Fibroblast of mammary gland (primary cell): ENCODE measurements at places on chromosomes 6 and 20.
A peak's percentile ranks its signal among the peaks of the same experiment; 100 is the strongest.

GRCh38 chr6:96162711-96163120 is 146.9 kb downstream of the FUT9 start:
- no peak for DNase-seq

- no peak for DNase-seq
Measured at GRCh38 chr20:31476294-31476585, 1.2 kb downstream of the REM1 start.

GRCh38 chr20:62813588-62813987 is 3.3 kb upstream of the COL9A3 start:
- DNase-seq: no peak

GRCh38 chr20:37956107-37956585 is 53.2 kb downstream of the VSTM2L start:
- no peak for DNase-seq

DNA sequence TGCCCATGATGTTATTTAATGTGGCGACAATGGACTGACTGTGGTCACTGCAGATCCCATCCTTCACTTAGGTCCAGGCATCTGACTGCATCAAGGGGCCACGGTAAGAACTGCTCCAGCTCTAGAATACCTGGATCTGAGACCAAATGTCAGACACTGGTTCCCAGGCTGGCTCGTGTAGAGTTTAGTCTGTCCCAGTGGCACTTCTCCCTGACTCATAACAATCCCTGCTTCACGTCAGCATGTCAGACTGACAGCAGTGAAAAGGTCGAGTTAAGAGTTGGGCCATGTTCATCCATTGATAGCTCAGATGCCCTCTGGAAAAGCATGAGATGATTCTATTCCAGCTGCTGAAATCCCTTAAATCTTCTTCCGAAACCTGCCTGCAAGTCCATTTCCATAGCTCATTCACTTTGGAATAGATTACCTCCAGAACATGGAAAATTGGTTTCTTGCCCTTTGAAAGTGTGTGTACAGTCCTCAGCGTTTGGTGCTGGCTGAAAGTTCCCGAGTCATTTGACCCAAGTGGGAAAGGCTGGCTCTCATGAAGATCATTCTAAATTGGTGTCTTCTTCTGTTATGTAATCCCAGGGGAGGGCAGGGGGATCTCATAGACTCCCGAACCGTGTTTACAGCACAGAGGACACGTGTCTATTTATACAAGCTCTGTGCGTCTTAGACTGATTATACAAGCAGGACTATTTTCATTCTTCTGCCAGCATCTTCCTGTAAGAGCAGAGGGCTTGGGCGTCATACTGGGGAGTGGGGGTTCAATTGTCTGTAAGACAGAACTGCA is 160.8 kb downstream of the ZDHHC14 start:
- no peak for DNase-seq

DNA sequence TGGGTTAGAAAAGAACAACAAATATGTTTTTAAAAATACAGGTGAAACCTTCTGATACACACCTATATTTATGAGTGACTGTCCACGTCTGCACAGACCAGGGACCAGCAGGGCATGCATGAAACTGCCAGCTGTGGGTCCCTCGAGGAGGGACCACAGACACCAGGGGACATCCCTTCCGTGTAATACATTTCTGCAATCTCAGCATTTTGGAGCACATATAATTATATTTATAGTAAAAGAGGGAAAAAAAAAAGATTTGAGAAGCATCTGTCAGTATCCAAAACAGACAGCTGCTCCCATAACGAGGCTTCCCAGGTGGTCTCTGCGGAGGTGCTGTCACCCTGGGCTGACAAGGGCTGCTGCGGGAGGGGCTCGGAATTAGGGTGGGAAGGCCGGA is 40.2 kb downstream of the PMEPA1 start:
- DNase-seq: no peak

GRCh38 chr6:157034436-157035230 is 257.5 kb downstream of the ARID1B start:
- peak; percentile 76 for DNase-seq

DNA sequence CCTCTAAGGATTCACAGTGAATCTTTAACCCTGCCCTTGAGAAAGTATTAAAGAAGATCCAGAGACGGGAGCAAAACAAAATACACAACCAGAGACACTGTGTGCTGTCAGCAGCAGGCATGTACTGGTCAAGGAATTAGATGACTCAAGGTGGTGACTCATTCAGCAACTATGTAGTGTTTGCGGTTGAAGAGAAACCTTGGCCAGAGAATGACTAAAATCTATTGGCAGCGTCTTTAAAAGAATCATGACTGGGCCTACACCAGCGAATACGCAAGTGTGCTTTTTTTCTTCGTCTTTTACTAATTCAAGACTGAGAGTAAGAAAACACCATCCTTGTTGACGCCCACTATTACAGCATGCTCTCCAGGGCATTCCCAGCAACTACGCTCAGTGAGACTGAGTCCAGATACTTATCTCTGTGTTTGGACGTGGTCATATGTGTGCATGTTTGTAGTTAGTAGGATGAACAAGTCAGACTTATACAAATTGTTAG is 72.4 kb upstream of the BACH2 start:
- peak; percentile 100 for DNase-seq
